SHP77 (cell line): ENCODE measurements at places on chromosomes 1 and 21.
A peak's percentile ranks its signal among the peaks of the same experiment; 100 is the strongest.

GRCh38 chr1:233897325-233898162 lies 6.9 kb upstream of the SLC35F3 start:
- DNase-seq, result no peak

DNA sequence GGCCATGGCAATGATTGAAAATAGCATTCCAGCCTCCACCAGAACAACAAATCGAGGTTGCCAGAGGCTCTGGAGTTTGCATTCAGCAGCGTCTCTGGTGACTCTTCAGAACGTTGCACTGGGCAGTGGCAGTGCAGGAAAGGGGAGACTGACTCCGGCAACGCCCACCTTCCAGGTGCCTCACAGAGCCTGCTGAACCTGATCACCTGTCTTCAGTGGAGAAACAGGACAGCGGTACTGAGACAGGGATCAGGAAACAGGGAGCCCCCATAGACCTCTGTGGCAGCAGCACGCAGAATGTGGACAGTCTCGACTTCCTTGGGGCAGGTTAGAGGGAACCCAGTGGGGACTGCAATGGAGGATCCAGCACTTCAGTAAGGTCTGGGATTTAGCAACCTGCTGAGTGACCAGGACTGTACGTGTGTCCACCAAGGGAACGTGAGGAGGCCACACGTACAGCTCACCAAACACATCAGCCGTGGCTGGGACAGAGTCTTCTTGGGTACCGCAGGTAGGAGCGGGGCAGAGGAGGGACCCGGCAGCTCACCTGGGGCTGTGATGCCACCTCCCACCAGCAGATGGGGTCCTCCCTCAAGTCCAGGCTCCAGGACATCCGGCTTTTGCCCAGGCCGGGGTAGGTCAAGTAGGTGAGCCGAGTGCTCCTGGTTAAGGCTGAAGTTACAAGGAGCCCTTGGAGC lies 128.6 kb downstream of the PRDM2 start:
- DNase-seq, result no peak

DNA sequence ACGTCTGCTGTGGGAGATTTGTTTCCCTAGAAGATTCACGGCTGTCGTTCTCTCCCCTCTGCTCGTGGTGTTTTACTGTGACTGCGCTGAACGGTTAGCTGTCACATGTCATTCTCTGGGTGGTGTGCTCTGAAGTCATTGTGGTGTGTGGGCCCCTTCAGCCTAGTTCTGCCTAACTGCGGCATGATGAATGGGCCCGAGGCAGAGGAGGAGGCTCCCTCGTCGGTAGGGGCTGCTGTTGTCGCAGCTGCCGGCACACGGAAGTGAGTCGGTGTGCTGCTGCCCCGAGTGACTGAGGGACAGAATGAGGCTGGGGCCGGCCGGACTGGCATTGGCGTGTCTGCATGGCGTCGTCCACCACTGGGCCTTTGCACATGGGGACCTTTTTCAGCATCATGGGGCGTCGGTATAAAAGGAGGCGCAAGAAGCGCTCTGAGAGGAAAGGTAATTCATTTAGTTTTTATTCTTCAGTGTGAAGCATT lies 77.9 kb downstream of the ADARB1 start:
- DNase-seq, result peak; percentile 55

GRCh38 chr1:232900818-232901217 lies 49.6 kb upstream of the NTPCR start:
- no peak for DNase-seq

GRCh38 chr1:102050556-102050955 lies 53.8 kb upstream of the OLFM3 start:
- DNase-seq, result no peak

DNA sequence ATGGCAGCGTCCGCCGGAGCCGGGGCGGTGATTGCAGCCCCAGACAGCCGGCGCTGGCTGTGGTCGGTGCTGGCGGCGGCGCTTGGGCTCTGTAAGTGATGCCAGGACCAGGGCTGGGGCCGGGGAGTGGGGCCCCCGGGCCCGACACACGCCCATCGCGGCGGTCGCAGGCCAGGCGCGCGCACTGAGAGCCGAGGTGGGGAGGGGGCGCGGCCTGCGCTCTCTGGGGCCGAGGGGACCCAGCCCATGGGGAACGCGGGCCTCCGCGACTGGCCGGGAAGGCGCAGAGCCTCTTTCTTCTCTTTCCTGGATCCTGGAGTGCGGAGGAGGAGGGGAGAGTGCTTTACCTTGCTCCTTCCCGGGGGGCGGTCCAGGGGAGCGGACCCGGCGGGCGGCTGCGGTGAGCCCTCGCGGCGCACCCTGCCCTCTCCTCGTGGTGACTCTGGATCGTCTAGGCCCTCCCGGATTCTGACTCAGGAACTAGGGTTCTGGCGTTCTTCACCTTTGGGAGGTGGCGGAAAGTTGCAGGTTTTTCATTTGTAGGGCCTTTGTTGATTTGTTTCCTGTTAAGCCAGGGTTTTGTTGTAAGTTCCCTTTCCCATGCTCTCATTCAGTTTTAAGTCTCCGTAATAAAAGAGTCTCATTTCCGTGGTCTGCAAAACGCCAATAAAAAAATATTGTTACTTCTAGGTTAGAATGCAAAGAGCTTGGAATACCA lies 529 bp downstream of the MPZL1 start:
- DNase-seq, result peak; percentile 26

- no peak for DNase-seq
These were observed 68.2 kb downstream of the TIAM1 start for GRCh38 chr21:31275901-31276300.

- no peak for DNase-seq
These were observed 217.5 kb downstream of the MATN1 start for GRCh38 chr1:30505853-30506252.

DNA sequence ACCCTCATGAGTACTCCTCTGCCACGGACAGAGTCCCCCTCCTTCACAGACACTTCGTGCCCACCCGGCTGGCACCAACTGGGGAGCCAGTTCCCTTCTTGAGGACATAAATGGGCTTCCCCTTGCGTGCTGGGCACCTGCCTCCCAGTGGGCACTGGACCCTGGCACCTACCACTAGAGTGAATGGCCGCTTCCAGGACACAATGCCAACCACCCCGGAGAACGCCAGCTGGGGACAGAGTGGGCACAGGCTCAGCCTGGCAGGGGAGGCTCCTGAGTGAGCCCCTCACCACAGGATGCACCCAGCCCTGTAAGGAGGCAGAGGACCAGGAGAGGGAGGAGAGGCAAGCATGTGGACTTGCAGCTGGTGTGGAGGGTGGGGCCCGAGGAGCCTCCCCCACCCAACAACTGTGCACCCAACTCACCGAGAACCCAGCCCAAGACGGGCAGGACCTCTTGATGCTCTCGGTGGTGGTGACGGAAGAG lies 1.0 kb downstream of the ENTREP3 start:
- no peak for DNase-seq

- DNase-seq, result no peak
These were observed 1.5 kb downstream of the GATAD2B start for GRCh38 chr1:153921080-153921802.

DNA sequence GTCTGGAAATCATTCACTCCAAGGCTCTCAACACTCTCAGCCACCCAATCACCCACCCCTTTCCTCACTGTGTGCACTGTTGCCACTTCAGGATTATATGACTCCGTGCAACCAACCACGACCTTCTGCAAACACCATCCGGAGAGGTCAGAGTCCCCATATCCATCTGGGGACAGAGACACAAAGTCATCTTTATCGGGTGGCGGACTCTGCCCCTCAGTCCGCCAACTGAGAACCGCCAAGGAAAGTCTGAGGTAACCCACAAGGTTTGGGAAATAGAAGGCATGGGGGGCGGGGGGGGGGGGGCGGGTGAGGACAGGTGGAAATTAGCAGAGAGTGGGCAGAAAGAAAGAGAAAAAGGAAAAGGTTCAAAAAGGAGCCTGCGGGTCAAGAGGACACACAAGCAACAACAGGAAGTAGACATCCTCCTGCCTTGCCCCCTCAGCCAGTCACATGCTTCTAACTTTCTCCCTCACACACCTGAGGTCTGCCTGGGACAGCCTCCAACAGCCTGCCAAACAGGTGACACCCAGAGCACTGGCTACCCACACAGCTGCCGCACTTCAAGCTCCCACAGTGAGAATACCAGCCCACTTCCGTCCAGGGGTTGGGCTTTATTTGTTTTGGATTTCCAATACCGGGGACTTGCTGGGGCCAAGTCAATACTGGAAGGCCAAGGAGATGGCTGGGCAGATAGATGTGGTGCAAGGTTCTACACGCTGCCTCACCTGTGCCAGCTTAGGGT lies 58.1 kb downstream of the SSBP3 start:
- peak; percentile 12 for DNase-seq

- DNase-seq, result no peak
These were observed 76.4 kb upstream of the MARK1 start for GRCh38 chr1:220451532-220451931.

DNA sequence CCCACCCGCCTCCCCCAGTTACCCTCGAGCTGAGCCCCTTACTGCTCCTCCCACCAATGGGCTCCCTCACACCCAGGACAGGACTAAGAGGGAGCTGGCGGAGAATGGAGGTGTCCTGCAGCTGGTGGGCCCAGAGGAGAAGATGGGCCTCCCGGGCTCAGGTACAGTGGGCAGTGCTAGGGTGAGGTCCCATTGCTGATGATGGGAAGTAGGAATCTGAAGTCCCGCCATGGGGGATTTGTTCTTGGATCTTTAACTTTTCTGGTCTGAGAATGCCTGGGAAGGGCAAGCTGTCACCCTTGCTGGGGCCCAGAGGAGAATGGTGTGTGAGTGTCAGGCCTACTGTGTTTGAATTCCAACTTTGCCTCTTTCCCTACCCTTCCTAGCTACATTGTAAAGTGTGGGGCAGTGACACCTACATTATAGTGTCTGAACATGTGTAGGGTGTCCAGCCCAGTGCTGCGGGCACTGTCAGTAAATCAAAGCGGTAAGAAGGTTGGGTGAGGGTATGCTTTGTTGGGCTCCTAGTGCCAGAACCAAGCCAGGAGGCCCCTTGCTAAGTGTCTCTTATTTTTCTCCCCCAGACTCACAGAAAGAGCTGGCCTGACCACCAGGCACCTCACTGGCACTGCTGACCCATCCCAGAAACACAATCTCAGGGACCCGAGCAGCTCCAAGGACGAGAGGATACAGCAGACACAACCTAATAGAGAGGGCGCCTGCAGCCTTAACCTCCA lies 44.7 kb downstream of the YARS1 start:
- no peak for DNase-seq

DNA sequence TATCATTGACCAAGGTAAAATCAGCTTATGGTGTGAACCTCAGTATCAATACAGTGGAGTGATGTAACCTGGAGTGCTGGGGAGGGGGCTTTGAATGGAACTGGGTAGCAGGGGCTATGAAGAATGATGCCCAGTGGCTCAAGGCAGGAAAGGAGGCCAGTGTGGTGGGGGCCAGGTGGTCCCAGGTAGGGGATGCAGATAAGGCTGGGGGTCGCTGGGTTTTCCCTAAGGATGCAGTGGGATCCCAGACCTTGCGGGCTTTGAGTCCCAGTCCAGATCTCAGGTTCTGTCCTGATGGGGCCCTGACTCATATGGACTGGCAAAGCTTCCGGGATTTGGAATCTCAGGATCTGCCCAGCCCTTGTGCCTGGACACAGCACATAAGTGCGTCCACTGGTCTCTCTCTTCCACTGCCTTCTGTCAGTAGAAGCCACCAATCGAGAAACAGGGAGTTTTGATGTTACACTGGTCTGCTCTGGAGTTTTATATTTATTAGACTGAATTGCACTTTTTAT lies 52.0 kb downstream of the S100B start:
- no peak for DNase-seq

GRCh38 chr1:53562291-53562980 lies 103.2 kb downstream of the DMRTB1 start:
- DNase-seq, result no peak

- peak; percentile 93 for DNase-seq
These were observed at the start of gene PCBP3 for GRCh38 chr21:45643021-45643980. Gene PCBP3, plus strand, starts transcription at chr21:45643725. Its CDS starts 206,361 bp downstream, at chr21:45850086.

- DNase-seq, result no peak
These were observed 101.7 kb upstream of the COG2 start for GRCh38 chr1:230540421-230541155.

DNA sequence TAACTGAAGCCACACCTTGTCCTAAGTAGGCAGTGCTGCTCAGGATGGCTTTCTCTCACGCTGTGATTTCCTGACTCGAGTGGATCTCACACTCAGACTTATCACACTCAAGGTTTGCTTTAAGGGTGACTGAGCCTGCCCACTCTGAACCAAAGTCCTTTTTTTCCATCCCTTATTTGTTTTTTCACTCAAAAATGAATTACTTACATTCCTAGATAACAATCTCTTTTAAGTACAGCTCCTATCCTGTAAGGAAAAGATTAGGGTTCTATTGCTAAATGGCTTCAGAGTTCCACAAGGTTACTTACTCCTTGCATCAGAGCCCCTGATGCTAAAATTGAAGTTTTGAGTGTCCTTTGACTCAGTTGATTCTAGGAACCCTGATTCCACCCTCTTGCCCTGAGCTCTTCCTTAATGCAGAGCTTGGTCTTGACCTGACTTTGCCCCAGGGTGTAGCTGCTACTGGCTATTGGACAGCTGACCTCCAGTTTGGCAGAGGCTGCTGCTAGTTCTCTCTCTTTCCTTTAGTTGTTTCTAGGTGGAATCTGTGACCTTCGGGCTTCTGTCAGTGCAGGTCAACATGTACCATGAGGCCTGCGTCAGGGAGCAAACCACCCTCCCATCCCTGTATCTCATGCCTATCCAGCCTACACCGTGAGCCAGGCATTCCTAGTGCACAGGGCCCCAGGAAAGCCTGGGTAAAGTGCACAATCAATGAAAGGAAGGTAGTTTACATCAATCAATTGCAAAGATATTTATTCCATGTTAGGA lies 80.1 kb upstream of the CD55 start:
- DNase-seq, result no peak

- no peak for DNase-seq
These were observed 87.3 kb upstream of the TLR5 start for GRCh38 chr1:223230161-223230881.

- DNase-seq, result no peak
These were observed 3.5 kb upstream of the VASH2 start for GRCh38 chr1:212946872-212947271.

- DNase-seq, result no peak
These were observed 113.2 kb downstream of the TOMM20 start for GRCh38 chr1:235015291-235015985.

DNA sequence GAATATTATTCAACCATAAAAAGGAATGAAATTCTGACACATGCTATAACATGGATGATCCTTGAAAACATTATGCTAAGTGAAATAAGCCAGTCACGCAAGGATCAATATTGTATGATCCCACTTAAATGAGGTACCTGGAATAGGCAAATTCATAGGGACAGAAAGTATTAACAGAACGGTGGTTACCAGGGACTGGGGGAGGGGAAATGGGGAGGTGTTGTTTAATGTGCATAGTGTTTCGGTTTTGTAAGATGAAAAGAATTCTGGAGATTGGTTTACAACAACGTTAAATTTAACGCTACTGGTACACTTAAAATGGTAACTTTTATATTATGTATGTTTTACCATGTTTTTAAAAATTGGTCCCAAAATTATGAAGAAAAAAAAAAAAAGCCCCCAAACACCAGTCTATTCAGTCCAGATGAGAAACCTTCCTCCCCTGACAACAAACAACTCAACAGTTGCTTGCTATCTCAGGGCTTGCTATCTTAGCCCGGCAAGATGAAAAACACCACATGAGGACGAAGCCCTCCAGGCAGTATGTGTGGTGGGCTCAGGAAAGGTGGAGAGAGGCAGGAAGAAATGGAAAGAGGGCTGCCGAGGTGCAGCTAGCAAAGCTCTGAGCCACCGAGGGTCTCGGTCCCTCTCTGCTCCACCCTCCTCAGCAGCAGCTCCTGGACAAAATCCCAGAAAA lies 8.5 kb downstream of the NUAK2 start:
- DNase-seq, result no peak
